ENCODE measurements at places on chromosomes 2 and 18. TPM values are rescaled to one million over a fixed set of nuclear protein-coding genes. Genes with fewer than 3 reads are reported as not detected.

The ASB18 gene
- total RNA-seq: 0.24 TPM

The FEV gene
- total RNA-seq: not detected

The ODC1 gene
- 376 TPM for total RNA-seq

GRCh38 chr2:63855418-63856302 is 14.0 kb downstream of the UGP2 start:
- DNase-seq: no peak

- no peak for DNase-seq
Measured at GRCh38 chr2:231693956-231694355, 14.4 kb upstream of the PTMA start.

GRCh38 chr2:76700894-76701293 is 821.3 kb downstream of the LRRTM4 start:
- no peak for DNase-seq

DNA sequence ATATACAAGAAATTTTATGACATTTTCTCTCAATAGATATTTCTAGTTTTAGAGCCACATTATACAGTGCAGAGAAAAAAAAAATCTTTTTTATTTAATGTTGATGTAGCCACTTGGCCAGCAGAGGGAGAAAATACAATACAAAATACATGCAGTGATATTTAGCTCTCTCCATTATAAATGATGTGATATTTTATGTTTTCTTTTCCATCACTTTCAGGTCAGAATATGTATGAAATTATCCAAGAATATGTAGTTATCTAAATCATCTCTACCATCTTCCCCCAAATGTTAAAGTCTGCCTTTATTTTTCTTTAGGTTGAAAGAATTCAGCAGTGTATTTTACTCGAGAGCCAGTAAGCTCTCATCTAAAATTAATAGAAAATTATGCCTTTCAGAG is 533.6 kb upstream of the FSHR start:
- DNase-seq: no peak

GRCh38 chr2:232116852-232117251 is 155.3 kb downstream of the DIS3L2 start:
- DNase-seq: no peak

DNA sequence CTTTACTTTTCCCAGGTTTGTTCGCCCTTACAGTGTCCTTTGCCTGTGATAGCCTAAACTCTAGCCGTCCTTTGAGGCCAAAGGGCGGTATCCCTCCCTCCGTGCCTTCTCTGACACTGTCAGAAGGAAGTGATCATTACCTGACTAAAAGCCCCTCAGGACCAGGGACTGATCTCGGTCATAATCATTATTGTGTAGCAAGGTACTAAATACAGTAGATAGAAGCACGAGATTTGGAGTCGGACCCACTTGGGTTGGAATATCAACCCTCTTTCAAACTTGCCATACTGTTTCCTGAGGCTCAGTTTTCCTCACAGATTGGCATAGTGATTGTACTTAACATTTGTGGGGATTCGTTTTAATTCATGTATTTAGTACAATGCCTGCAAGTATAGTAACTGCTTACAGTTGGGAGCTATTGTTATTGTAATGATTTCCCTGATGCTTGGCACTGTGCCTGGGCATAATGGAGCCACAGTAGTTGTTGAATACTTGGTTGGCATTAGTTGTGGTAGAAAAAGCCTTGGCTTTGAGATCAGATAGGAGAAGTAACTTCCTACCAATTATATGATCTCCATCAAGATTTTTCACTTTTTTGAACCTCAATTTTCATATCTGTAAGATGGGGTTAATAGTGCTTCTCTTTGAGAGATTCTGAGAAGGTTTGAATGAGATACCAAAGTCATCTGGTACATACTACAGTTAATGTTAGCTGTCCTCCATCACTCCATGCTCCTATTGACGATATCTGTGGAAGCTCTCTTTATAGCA is 836 bp downstream of the STK11IP start:
- DNase-seq: no peak

- peak; percentile 76 for DNase-seq
Measured at GRCh38 chr2:168851674-168852320, 38.4 kb downstream of the SPC25 start.

- DNase-seq: no peak
Measured at GRCh38 chr2:149132901-149133300, 94.4 kb downstream of the LYPD6B start.

Data from myocyte (in vitro differentiated cells).